Fibroblast of skin of left quadriceps (primary cell): ENCODE measurements at places on chromosomes 5 and 9.

- peak; percentile 87 for DNase-seq
Measured at GRCh38 chr5:78359831-78360673, at the start of gene SCAMP1. Gene SCAMP1, plus strand, starts transcription at chr5:78360617. Its CDS starts 55 bp downstream, at chr5:78360672.

DNA sequence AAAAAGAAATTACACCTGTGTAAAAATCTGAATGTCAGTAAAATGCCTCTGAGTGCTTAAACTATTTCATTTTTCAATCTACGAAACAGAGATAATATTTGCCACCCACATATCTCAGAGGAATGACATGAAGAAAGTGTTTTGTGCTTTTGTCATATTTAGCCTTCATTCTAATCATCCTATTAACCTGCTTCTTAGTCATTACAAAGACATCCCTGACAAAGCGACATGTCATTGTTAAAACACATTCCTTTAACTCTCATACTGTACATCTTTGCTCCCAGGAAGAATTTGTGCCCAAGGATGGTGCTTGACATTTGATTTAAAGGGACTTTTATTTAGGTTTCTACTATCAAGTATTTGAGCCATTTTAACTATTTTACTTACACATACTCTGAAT lies 275.9 kb downstream of the DMRTA1 start:
- DNase-seq, result no peak

- peak; percentile 69 for DNase-seq
Measured at GRCh38 chr5:125093776-125094175, 347.3 kb upstream of the ZNF608 start.

GRCh38 chr5:1503241-1504068 lies 20.3 kb downstream of the LPCAT1 start:
- no peak for DNase-seq

DNA sequence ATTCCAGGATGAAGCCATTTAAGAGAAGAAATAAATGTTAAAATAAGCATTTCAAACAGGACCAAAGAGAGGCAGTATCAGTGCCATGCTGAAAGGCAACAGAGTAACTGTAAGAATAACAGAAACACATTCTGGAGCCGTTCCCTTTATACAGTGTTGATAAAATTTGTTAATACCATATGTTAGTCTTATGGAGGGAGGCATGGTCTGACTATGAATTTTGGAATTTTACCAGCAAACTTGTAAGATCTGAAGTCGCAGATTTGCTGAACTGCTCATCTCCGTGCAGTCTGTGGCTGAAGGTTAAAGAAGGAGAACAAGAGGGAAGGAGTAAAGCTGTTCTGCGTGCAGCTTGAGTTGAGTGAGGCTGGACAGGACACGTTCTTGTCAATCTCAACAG lies 508.4 kb downstream of the NFIB start:
- DNase-seq, result peak; percentile 71

- peak; percentile 53 for DNase-seq
Measured at GRCh38 chr5:157778121-157778805, 34.8 kb downstream of the LSM11 start.

GRCh38 chr5:654071-654778 lies 38.9 kb downstream of the TPPP start:
- DNase-seq, result no peak

- peak; percentile 20 for DNase-seq
Measured at GRCh38 chr5:132063090-132063911, 2.8 kb downstream of the IL3 start.

DNA sequence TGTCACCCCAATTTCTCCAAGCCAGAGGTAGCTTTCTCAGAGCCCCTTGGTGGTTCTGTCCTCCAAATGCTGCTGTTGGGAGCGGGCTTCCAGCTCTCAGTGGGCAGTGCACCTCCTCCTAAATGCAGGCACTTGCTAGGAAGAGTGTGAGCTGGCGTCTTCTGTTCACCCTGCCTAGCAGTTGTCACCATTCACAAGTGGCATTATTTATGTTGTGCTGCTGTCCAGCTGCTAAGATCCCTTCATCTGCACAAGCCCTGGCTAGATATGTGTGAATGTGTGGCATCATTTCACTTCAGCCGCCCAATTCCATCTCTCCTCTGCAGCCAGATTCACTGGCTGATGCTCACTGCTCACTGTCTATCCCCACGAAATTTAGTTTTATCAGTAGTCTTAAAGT lies 43.7 kb downstream of the SLC36A1 start:
- DNase-seq, result no peak

DNA sequence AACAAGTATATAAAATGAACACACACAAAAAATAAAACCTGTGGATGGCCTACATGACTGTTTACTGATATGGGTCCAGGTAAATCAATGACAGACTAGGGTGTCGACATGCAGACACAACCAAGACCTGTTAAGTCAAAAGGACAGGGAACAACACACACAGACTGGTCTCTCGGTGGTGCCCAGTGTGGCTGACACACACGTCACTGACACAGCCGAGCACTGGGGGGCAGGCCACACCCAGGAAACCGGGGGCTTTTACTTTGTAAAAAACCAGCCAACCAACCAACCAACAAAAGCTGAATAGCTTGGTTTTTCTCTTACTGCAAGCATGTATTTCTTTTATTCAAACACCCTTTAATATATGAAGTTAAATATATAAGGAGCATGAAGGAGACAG lies 5.0 kb downstream of the FAM163B start:
- no peak for DNase-seq

GRCh38 chr5:170791325-170791954 lies 7.9 kb downstream of the GABRP start:
- DNase-seq, result no peak

DNA sequence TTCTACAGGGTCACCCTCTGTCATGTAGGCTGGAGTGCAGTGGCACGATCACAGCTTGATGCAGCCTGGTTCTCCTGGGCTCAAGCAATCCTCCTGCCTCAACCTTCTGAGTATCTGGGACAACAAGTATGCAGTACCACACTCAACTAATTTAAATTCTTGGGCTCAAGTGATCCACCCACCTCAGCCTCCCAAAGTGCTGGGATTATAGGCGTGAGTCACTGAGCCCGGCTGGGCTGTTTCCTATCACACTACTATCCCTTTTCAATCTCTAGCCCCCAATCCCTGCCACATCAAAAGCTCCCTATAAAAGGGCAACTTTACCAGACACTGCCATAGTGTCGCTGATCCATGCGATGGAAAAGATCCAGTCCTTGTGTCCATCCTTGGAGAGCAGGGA lies 20.4 kb downstream of the DCAF12 start:
- DNase-seq, result no peak

DNA sequence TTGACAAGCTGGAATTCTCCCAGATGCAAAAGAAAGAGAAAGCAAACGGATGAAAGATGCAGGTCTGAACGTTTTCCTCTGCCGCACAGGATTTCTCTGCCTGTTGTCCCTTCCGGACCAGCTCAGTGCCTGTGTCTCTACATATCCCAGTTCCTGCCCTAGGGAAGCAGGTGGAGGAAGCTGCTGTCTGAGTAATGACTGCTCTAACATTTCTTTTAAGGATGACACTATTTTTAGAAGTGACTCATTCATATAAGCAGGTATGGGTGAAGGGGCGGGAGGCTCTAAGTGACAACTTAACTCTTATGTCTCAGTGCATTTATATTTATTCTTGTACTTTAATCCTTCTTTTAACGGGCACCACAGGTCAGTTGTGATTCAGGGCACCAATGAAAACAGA lies 128.8 kb downstream of the SLC24A2 start:
- no peak for DNase-seq

GRCh38 chr5:56449071-56449640 lies 216.0 kb upstream of the ANKRD55 start:
- DNase-seq, result no peak

DNA sequence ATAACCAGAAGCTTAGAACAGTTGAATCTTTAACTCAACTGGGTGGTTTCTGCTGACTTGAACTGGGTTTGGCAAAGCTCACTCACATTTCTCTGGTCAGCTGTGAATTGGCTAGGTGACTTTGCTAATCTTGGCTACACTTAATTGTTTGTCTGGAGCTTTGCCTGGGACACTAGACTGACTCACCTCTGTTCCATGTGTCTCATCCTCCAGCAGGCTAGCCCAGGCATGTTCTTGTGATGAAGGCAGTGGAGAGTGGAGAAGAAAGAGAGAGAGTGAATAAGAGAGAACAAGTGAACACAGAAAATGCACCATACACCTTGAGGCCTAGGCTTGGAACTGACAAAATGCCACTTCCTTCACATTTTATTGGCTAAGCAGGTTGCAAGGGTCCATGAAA lies 32.6 kb downstream of the SPATA31D1 start:
- peak; percentile 74 for DNase-seq

- DNase-seq, result no peak
Measured at GRCh38 chr9:35616681-35617459, 1.3 kb downstream of the CD72 start.

DNA sequence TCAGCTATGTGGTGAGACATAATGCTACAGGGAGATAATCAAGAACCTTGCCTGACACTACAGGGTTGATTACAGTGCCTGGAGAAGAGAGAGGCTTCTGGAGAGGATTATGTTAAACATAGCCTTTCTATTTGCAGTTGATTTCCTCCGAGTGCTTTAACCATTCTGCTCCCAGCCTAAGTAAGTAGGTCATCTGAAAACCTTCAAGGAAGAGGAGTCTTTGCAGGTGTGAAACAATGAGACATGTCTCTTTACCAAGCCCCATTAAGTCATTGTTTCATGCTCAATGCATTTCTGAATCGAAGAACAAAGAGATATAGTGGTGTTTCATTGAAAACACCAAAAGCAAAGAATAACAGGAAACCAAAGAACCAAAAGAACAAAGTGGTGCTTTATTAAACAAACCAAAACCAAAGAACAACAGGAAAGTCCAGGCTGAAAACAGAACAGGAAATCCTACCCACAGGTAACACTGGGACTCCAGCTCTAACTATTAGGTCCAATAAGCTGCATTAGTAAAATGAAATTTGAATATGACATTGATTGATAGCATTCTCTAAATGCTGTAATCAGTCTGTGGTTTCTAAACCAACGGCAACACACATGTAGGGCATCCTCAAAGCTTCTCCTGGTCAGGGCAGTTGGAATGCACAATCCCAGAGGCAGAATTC lies 113.3 kb upstream of the SPATA31D4 start:
- DNase-seq, result no peak

- DNase-seq, result no peak
Measured at GRCh38 chr9:90569511-90569910, 73.1 kb downstream of the DIRAS2 start.

DNA sequence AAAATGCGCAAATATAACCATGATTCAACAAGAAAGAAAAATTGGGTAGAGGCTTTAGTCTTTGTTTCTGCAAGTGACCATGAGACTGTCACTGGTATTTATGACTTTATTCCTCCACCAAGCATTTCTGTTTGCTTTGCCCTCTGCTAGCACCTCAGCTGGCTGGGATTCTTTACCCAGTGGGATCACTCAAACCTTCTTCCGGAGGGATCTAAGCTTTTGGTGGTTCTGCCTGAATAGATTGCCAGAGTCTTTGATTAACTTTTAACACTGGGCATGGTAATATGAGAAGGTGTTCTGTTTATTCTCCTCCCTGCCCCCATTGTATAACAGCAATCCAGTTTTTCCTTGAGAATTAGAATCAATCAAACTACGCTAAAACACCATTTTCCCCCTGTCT lies 59.1 kb upstream of the FBN2 start:
- DNase-seq, result no peak

- DNase-seq, result no peak
Measured at GRCh38 chr5:144531188-144531587, 360.5 kb downstream of the KCTD16 start.

DNA sequence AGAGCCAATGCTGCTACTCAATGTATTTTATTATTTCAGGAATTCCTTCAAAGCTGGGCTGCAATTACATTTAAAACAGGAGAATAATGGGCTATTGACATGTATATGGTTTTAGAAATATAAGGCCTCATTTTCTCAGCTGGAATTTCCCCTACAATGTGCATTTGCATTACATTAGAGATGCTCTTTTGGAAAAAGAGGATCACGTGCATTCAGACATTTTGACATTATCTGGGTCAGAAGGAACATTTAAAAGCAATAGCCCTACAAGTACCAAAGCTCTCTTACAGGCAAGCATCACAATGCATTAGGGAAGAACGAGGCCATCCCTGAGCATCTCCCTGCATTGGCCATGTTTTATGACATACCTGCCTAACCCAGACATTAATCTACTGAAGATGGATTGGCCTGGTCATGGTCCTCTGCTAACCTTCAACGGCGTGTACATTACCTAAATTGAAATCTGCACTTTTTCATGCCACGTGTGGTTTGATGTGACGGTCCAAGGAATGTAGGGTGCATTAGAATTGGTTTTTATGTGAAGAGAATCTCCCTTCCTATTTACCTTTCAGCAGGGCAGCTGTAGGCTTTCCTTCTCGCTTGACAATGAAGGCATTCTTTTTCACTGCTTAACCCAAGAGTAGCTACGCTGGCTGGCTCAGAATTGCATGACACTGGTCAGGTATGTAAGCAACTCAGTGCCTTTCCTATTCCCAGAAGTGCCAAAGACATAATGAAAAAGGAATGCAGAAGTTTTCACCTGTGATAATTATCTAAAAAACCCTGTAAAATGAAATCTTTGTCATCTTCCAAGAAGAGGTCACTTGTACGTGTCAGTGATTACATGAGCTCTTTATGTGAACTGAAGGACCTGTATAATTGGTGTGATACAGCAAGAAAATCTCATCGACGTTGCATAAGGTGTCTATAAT lies 212.3 kb upstream of the MPDZ start:
- DNase-seq, result no peak

- no peak for DNase-seq
Measured at GRCh38 chr9:20441711-20442423, 180.4 kb downstream of the MLLT3 start.

GRCh38 chr5:61044545-61044944 lies 99.5 kb downstream of the NDUFAF2 start:
- DNase-seq, result no peak

DNA sequence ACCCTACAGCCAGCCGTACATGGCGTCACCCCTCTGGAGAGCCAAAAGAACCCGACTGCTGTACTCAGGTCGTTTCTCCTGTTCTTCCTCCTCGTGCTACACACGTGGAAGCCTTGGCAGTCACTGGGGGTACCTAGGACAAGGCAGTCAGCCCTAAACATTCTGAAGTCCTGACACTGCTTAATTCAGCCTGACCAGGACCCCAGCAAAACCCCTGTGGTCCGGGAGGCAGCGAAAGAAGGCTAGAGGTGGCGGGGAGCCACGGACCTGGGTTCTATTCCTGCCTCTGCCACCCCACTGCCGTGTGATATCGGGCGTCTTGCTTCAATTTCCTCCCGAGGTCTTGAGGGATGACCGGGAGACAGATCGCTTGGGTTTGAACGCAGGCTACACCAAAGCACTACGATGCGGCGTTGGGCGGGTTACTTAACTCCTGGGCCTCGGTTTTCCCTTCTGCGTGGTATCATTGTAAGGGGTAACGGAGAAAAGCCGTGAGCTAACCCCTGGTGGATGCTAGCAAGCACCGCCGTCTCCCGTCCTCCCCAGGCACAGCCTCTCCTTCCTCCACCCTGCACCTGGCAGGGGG lies 429 bp upstream of the ARL10 start:
- DNase-seq, result no peak

DNA sequence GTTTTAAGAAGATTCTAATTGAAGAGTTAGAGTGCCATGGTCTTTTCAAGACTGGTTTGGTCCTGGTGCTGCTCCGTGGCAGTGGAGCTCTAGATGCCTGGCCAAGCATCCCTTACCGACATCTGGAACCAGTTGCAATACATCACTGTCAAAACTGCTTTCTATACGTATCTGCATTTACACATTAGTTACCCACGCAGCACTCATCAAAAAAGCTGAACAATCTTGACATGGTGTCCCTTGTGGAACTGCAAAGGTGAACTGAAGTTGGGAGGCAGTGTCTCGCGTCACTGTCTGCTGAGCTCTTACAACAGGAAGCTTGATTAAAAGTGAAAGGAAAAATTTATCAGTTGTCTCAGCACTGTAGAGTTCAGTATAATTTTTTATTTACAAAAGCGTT lies 82.6 kb downstream of the PBX3 start:
- DNase-seq, result no peak

- DNase-seq, result peak; percentile 64
Measured at GRCh38 chr5:75055727-75056144, 3.4 kb upstream of the GCNT4 start.
